Immature natural killer cell (primary cell): ENCODE measurements at places on chromosomes 4 and X.

DNA sequence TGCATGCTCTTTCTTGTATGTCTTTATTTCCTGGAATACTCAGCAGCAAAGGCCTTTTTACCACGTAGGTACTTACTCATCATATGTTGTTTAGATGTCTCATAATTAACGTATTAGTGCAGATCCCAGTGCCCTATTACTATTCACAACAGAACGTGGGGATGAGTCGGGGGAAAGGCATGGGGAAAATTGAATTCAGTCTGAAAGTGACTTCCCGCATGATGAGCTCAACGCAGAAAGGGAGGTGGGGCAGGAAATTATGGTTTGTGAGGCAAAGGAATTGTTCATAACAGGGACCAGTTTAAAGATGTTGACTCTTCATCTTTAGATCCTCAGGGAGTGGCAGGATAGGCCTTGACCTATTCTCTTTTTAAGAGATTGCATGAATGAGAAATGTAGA, 2.0 kb upstream of the TMPRSS11D start:
- no peak for DNase-seq

GRCh38 chrX:40106676-40107290, 9.0 kb upstream of the BCOR start:
- DNase-seq, result no peak

DNA sequence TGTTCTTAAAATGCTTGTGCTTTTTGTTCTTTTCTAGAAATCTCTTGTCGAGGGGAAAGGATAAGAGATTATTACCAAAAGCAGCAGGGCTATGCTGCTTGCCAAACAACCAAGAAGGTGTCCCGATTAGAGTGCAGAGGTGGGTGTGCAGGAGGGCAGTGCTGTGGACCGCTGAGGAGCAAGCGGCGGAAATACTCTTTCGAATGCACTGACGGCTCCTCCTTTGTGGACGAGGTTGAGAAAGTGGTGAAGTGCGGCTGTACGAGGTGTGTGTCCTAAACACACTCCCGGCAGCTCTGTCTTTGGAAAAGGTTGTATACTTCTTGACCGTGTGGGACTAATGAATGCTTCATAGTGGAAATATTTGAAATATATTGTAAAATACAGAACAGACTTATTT, 81.5 kb upstream of the PACRGL start:
- DNase-seq, result no peak

DNA sequence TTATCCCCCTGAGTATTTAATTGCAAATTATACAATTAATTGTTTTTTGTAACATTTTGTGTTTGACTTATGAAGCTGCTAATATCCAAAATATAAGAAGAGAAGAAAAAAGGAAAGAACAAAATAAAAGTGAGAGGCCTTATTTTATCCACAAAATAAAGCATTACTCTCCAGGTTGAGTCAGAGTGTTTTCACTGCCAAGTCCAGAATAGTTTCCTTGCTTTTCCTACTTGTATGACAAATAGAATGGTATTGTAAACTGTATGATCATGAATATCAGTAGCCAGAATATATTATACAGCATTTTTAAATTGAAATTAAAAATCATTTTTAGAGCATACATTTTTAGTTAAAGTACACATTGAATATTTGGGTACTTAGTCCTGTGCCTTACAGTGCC, 237.8 kb downstream of the NDST4 start:
- DNase-seq, result no peak

GRCh38 chrX:69107747-69108401, 57.4 kb downstream of the PJA1 start:
- no peak for DNase-seq

GRCh38 chrX:17814557-17814956, 46.5 kb downstream of the RAI2 start:
- no peak for DNase-seq

DNA sequence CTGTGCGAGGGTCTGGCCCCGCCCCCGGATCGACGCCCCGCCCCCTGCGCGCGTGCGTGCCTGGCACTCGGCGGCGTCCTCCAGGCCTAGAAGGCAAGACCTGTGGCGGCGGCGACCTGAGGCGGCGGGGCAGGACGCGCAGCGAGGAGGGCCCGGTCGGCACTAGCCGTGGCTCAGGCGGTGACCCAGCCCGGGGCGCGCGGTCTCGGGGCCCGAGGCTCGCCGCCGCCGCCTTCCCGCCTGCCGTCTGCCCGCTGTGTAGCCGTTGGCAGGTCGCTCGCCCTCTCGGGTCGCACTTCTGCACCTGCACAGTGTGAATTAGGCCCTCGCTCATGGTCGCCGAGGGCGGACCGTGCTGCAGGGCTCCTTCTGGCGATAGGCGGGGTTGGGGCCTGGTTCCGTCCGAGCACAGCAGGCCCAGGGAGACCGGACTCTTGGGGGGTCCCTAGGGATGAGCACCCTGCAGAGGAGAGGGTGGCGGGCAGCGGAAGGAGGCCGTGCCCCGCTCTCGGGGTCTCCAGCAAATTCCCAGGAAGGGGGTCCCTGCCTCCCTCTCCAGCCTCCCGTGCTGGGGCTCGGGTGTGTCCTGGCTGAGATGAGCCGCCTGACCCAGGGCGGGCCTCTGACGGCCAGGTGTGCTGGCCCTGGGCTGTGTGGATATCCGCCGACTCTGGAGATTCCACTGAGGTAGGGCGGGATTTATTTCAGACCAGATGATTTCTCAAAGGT, 557 bp upstream of the FAM53A start:
- DNase-seq, result no peak

GRCh38 chr4:145954924-145955339, 16.3 kb upstream of the ZNF827 start:
- DNase-seq, result no peak

GRCh38 chr4:115609631-115610030, 496.2 kb upstream of the NDST4 start:
- no peak for DNase-seq

GRCh38 chr4:105836537-105836936, 58.7 kb upstream of the NPNT start:
- DNase-seq, result no peak

GRCh38 chr4:17817027-17817426, 6.2 kb downstream of the NCAPG start:
- DNase-seq, result peak; percentile 45
